ENCODE measurements at places on chromosomes 5 and 9.
A peak's percentile ranks its signal among the peaks of the same experiment; 100 is the strongest.

GRCh38 chr9:113682297-113682771 is 193.8 kb upstream of the ZNF618 start:
- DNase-seq, result peak; percentile 69

DNA sequence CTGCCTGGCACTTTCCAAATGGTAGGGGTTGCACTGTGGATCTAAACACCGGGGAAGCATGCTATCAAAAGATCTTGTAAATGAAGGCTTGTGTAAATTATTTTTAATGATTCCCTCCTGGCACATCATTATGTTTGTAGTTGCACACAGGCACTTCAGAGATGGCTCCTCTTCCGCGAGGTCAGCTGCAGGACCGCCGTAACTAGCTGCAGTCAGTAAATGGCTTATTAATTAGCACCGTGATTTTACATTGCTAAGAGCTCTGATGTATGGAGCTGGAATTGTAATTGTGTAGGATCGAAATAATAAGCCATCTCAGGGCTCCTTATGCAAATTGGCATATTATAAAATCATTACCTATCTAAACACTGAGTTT is 397.6 kb upstream of the IRX1 start:
- no peak for DNase-seq

DNA sequence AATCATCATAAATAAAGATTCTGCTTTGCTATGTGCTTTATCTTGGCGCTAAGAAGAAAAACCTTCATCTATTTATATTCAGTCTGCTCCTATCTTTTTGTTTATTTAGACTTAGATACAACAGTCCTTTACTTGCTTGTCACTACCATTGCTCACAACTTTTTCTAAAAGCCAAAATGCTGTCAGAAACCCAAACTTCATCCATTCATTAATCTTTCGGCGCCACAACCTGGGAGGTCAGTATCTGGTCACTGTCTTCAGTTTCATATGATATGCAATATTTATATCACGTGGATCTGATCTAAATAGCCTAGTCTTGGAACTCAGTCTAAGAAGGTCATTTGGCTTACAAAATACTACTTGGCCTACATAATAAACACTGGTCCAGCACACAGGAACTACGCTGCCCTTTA is 159.3 kb upstream of the TARS1 start:
- DNase-seq, result no peak

- DNase-seq, result no peak
These were observed 87.6 kb downstream of the F2RL2 start for GRCh38 chr5:76535577-76535976.
